ENCODE measurements at places on chromosomes 6 and 20.
A peak's percentile ranks its signal among the peaks of the same experiment; 100 is the strongest.

- no peak for DNase-seq
Observed at GRCh38 chr6:165486183-165487137, 176.6 kb downstream of the PDE10A start.

DNA sequence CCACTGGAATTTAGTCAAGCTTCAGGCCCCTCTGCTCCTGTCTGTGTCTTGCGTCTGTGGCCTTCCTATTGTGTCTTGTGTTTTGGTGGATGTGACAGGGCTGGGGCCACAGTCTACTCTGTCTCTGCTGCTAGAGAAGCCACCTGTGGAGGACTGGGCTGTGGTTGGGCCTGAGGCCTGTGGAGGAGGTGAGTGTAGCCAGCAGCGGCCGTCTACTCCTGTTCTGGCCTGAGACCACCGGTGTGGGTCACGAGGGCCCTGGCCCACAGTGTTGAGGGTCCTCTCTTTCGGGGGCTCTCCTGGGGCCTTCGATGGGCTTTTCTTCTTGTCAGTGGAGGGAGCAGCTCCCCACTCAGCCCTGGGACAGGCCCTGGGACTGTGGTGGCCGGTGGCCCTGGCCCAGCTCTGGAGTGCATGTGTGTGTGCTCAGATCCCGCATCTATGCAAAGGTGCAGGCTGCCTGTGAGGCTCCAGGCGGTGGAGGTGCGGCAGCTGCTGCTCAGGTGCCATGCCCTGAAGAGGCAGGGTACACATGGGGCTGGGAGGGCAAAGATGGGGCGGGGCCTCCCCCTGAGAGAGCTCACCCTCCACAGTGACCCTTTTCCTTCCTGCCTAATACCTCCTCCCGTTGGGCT lies 20.8 kb downstream of the SDCBP2 start:
- no peak for DNase-seq

DNA sequence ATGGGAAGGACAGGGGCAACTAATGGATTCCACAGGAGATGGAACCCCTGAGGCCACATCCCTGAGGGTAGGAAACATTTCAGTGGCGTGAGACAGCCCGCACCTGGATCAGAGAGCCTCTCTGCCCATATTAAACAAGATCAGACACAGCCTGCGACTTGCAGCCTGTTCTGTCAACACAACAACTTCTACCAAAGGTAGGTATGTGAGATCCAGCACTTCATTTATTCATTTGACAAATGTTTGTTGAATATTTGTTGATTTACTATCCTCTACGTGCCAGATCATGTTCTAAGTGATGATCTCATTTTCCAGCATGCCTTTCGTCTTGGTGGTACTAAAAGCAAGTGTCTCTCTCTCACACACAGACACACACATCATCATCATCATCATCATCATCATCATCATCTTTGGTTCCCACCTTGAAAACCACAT lies 43.2 kb upstream of the NT5E start:
- no peak for DNase-seq

DNA sequence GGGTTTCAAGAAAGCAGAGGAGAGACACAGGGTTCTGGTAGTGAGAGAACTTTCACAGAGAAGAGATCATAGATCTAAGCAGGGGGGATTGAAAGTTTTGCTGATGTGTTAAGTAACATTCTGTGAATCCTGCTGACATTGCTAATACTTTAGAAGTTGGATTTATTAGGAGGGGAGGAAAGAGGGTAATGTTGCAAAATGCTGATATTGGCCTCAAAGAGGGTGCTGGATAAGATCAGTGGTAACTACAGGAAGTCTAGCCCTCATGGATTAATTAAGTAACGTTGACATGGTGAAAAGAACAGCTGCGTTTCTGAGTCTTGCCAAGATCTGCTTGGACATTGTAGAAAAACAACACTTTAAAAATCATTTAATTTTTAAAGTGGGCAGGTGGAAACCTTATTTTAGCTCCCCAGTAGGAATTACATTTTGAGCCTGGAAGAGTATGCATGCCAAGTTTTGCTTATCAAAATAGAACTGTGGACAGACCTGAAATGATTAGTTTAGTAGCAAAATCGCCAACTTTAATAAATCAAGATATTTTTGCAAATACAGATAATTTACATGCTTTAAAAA lies 606.0 kb upstream of the HTR1E start:
- no peak for DNase-seq

DNA sequence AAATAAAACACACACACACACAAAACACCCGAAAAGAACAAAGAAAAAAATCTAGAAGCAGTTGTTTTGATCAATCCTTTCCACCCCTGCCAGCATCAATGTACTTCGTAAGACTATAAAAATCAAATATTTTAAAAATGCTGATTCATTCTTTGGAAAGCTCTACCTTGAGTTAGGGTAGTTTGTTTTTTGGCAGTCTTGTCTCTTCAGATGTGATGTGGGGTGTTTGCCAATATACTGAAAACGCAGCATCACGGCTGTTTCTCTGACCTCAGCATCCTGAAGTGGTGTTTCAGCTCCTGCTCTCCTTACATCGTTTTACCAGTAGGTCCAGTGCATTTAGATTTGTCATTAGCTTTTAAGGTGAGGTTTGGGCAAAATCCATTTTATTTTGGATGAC lies 526.0 kb downstream of the UTRN start:
- no peak for DNase-seq

- no peak for DNase-seq
Observed at GRCh38 chr20:21259346-21259745, 43.8 kb upstream of the XRN2 start.

DNA sequence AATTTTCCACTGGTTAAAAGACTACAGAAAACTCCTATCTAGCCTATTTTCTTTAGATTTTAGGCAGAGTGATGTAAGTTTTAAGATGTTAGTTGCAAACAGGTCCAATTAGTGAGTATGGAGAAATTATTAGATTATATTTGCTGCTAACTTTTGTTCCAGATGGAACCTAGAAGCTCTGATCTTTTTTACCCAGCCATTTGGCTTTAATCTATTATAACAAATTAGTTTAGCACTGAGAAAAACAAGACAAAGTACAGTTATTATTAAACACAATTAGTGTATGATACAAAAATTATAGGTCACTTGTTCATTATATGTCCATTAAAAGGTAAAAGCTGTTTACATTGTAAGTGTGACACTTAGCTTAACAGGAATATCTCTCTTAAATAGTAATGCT lies 2.5 kb downstream of the FAM162B start:
- peak; percentile 36 for DNase-seq

DNA sequence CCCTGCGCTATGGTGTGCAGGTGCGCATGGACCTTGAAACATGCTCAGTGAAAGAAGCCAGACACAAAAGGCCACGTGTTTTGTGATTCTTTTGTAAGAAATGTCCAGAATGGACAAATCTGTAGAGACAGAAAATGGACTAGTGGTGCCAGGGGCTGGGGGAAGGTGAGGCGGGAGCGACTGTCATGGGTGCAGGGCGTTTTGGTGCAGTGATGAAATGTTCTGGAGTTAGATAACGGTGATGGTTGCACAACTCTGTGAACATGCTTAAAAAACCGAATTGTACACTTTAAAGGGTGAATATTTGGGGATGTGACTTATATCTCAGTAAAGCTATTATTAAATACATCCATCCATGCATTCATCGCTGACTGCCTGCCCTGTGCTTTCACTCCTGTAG lies 31.7 kb upstream of the NTSR1 start:
- no peak for DNase-seq

DNA sequence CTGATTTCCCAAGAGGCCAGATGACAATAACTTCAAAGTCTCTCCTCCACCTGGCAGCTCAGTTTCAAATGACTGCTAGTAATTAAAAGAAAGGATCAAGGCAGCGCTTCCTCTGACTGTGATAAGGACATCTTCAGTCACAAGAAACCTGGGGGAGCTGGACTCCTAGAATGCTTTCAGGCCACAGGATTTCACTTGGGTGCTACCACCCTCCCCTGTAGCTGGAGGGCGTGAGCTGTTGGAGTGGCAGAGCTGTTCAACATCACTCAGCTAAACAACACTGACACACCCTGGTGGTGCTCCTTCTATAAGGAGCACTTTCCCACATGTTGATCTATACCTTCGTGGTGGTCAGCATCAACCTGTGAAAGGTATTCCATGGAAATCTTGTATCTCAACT lies 2.2 kb upstream of the CNR1 start:
- no peak for DNase-seq

GRCh38 chr6:42450477-42451332 lies 1.0 kb downstream of the TRERF1 start:
- DNase-seq = no peak

- DNase-seq = no peak
Observed at GRCh38 chr6:2369606-2370005, 124.2 kb upstream of the GMDS start.

GRCh38 chr6:121442576-121442975 lies 7.1 kb downstream of the GJA1 start:
- DNase-seq = no peak

- DNase-seq = no peak
Observed at GRCh38 chr6:4067673-4068072, 11.3 kb downstream of the FAM217A start.

GRCh38 chr20:21202259-21202658 lies 76.4 kb downstream of the KIZ start:
- no peak for DNase-seq

DNA sequence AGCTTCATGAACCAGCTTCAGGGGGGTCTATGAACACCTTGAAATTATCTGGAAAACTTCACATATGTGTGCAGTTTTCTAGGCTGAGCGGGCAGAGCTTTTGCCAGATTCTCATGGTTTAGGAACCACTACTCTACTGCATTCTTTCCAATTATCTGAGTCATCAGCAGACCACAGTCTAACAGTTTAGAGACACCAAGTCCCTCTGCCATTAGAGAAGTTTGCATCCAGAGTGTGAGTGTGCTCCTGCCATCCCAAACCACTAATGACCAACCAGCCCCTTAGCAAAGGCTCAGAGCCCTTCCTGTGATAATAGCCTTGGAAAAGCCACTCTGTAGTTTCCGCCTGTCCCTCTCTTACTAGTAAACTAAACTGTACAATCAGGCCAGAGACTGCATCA lies 96.8 kb downstream of the PHACTR1 start:
- DNase-seq = no peak

GRCh38 chr20:62816884-62817873 lies at the start of gene COL9A3:
COL9A3 (plus strand) TSS chr20:62817050; CDS start chr20:62817065, 15 bp downstream.
- peak; percentile 72 for DNase-seq

GRCh38 chr6:145756170-145756662 lies 20.9 kb upstream of the EPM2A start:
- DNase-seq = peak; percentile 39

DNA sequence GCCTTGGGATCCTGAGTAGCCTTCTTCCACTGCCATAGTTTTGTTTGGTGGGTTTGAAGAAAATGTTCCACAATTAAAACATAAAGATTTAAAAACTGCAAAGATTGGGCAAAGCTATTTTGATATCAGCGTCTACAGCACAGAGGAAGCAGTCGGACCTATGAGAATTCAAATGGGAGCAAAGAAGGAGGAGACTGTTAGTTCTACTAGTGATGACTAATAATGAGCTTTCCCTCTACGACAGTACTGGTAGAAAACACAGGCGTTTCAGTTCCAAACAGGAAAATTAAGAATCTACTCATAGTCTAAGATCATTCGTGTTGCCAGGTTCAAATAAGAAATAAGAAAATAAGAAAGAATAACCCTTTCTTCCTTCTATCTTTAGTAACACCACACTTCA lies 121.2 kb downstream of the INSM1 start:
- no peak for DNase-seq

DNA sequence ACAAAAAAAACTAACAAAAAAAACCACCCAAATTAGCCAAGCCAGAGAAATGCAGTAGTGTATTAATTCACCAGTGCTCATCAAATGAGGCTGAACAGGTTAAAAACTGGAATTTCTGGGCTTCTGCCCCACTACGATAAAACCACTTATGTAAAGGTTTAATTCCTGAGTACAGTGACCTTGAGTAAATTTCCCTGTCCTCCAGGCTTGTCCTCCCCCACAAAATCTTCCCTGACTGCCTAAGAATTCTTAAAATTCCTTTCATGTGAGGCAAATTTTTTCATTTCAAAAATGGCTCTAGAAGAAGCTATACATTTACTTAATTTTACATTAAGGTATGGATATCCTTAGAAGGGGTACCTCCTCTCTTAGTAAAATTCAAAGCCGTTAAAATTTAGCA lies 80.1 kb upstream of the ID4 start:
- no peak for DNase-seq

- DNase-seq = no peak
Observed at GRCh38 chr6:1865585-1865984, 255.9 kb downstream of the FOXC1 start.

GRCh38 chr6:90586546-90586835 lies 381 bp downstream of the MAP3K7 start:
- no peak for DNase-seq

- no peak for DNase-seq
Observed at GRCh38 chr6:12280902-12281301, 9.3 kb upstream of the EDN1 start.

GRCh38 chr20:52289956-52290565 lies 98.5 kb upstream of the ZFP64 start:
- no peak for DNase-seq

DNA sequence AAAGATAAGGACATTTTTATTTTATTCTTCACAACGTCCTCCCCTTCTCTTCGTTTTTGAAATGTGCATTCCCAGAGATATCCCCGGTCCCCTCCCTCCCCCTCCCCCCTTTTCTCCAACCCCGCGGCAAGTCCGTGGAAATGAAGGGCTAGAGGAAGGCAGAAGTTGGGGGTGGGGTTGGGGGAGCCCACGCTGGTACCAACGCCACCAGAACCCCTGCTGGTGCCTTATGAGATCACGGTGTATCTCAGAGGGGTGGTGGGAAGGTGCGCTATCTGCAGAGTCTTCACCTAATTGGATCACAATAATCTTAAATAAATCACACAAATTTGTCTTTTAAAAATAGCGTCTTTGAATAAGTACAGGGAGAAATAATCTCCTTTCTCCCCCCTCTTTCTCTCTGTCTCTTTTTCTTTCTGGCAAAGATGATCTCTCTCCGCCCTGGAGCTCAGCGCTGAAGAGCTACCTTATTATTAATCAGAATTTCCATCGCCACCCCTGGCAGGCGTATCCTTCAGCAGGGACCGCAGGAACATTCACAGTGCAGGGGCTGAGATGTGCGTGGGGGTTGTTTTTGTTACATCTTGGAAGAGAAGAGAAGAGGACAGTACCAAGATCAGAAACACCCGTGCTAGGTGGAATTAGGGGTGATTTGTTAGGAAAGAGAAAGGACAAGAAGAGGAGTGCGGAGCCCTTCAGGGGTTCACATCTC lies 915 bp downstream of the CLVS2 start:
- peak; percentile 60 for DNase-seq

DNA sequence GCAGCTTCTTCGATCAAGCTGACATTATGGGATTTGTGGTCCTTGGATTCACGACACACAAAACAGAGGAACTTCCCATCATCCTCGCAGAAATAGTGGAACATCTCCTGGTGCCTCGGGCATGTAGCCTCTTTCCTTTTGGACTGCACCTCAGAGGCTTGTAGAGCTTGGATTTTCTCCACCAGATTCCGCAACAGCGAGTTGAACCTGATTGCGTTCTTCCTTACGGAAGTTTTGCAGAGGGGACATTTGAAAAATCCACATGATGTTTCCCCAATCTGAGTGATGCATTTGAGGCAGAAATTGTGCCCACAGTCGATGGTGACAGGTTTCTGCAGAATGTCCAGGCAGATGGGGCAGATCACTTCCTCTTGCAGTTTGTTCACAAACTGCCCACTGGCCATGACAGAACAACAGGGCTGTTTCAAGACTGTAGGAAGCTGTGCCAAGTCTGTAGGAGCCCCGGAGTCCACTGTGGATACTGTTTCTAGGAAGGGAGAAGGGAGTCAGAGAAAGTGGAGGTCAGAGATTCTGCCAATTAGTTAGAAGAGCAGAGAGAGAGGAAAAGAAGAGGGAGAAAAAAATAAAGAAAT lies 392 bp downstream of the TRIM31 start:
- no peak for DNase-seq
